ENCODE measurements at places on chromosomes 4 and X.

DNA sequence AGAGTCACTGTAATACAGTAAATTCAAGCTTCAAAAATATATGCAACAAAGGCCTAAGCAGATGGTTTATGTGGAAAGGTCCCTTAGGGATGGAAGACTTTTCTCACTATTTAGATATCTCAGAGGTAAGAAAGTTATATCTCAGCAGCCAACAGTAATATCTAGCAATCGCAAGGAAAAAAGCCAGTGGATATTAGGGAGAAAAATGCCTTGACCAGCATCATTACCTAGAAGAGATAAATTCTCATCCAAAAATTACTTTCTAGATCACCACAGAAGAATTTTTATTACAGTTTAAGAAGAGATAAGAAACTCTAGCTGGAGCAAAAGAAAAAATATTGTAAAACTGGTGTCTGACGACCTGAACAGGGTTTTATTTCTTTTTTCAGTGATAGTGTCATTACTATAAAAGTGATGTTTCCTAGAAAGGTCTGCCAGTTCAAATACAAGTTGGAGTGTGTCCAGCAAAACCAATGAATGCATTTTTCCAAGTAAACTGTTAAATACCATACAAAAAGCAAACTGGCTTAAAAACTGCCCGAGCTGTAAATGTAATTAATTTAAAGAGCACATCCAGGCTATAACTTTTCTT is 100.0 kb downstream of the ATP11C start:
- DNase-seq: no peak

- no peak for DNase-seq
These were observed 43.8 kb downstream of the PDS5A start for GRCh38 chr4:39933671-39934590.

- no peak for DNase-seq
These were observed 3.1 kb downstream of the NKX1-1 start for GRCh38 chr4:1403177-1403583.

- no peak for DNase-seq
These were observed 155.5 kb downstream of the EMCN start for GRCh38 chr4:100362366-100362765.

DNA sequence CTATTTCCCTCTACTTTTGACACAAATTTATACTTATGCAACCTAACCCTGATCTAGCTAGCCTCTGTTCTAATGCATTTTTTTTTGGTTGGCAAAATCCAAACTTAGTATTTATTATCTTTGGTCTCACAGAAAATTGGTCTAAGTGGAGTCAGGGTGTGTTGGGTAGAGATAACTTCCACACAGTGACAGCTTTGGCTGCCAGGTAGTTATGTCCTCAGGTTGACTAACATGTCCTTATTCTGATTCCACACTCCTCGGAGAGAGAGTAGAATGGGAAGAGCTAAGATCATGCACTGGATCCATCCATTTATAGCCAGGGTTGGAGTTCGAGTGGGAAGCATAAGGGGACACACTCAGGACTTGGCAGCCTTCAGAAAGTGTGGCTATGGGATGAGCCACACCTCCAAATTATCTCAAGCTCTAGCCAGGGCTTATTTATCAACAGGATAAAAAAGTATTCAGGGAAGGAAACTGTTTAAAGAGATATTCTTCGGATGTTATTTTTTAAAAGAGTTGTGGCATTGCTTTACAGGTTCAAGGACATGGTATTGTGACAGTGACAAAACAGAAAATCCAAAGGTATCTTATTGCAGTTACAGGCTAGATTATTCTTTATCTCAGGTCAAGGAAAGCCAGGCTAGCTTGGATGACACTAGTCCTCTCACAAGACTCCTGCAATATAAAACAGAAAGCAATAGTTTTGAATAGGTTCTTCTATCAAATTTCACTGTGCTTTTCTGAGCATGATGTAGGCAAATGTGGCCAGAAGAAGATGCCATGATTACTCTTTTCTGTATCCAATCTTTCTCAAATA is 51.5 kb downstream of the NPY1R start:
- DNase-seq: no peak

GRCh38 chr4:21470535-21470934 is 478.0 kb downstream of the KCNIP4 start:
- no peak for DNase-seq

DNA sequence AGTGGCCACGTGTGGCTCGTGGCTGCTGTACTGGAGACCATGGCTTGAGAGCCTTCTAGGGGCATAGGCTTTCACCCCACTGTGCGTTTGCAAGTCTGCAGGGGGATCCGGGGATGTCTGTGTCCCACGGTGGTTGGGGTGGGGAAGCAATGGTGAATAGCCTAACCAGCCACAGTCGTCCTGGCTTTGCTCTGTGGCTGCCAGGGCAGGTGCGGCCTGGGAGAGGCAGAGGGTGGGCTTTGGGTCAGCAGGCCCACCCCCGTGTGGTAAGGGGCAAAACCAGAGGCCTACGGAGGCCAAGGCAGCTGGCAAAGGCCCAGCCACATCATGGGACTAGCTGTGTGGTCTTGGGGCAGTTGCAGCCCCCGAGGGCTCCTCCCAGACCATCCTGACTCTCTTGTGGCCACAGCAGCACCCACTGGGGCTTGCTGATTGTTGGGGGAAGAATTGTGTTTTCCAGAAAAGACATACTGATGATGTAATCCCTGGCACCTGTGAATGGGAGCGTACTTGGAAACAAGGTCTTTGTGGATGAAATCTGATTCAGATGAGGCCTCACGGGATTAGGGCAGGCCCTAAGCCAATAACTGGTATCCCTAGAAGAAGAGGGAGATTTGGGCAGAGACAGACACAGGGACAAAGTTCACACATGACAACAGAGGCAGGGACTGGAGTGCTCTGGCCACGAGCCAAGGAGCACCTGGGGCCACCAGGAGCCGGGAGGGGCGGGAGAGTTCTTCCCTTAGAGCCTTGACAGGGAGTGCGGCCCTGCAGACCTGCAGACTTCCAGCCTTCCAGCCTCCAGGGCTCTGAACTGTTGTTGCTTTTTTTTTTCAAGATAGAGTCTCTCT is 2.9 kb downstream of the CPZ start:
- DNase-seq: no peak

DNA sequence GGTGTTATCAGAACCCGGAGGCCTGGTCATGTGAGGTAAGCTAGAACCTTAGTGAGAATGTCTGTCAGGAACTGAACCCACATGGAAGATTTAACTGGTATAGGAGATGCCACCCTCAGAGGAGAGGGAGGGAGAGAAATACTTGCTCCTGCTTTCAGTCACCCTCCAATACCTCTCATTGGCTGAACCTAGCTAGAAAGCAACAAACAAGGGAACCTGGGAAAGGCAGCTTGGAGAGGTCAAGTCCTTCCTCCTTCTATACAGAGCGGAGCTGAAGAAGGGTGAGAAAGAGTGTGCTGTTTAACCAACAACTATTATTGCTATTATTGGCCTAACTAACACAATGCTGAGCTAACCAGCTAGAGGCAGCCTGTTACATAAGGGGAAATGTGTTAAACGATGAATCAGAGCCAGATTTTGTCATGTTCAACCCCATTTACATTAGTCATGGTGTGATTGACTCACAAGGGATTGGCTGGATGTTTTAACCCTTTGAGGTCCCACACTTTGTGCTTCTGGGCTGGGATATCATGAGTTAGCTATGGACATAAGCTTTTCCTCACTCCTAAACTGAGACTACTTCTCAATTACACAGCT is 96.5 kb upstream of the ESX1 start:
- DNase-seq: no peak

- no peak for DNase-seq
These were observed 168.6 kb upstream of the PGRMC2 start for GRCh38 chr4:128456171-128456570.

- DNase-seq: no peak
These were observed 150.9 kb downstream of the SPRY1 start for GRCh38 chr4:123547216-123548165.

GRCh38 chr4:83906561-83906960 is 370.7 kb downstream of the GPAT3 start:
- DNase-seq: no peak

All from CMK (cell line).